GM12878 (cell line): ENCODE measurements at places on chromosomes 12 and 14.

DNA sequence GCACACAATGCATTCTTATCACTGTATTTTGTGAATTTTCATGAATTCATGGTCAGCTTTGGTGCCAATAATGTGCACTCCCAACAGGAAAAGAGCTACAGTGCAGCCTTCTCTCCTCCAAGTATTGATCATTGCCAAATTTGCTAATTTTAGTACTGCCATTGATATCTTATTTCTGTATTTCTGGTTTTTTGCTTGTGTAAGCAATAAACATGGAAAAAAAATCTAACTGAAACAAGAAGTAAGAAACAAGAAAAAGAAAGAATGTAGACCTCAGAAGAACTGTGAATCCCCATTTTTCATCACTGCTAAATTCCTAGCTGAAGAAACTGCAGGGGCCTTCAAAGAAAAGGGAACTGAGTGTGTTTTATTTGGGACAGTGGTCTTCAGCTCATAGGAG, 161.2 kb downstream of the METTL25 start:
- no peaks in the 10 kb centered on the region for H3K4me1 ChIP-seq
- H3K36me3 ChIP-seq = no peaks in the 10 kb centered on the region
- H3K27me3 ChIP-seq = no peaks in the 10 kb centered on the region
- no peak overlapping the region for H3K27ac ChIP-seq

GRCh38 chr14:75044752-75045151, 6.5 kb downstream of the MLH3 start:
- no peak overlapping the region for H3K4me3 ChIP-seq
- no peaks in the 10 kb centered on the region for H3K36me3 ChIP-seq
- no peaks in the 10 kb centered on the region for H3K4me1 ChIP-seq
- no peak overlapping the region for H3K27ac ChIP-seq
- no peaks in the 10 kb centered on the region for H3K27me3 ChIP-seq
- DNase-seq = no peak

DNA sequence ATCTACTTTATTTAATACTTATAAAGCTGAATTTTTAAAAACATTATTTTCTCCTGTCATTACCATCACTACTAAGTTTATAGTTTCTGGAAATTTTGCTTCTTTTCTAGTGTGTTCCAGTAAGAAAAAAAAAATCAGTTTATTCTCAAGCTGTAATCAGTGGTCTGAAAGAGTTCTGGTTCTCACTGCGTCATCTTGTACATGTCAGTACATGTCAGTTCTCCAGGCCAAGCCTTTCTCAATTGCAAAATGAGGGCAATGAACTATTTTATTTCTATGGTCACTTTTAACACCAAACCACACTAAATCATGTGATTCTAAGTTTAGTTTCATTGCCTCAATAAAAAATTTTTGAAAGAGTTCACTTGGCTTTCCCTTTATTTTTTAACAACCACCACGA, 468.9 kb upstream of the LRFN5 start:
- no peaks in the 10 kb centered on the region for H3K4me1 ChIP-seq
- H3K27me3 ChIP-seq = no peaks in the 10 kb centered on the region
- no peak for DNase-seq
- H3K4me3 ChIP-seq = no peak overlapping the region
- H3K36me3 ChIP-seq = no peaks in the 10 kb centered on the region

DNA sequence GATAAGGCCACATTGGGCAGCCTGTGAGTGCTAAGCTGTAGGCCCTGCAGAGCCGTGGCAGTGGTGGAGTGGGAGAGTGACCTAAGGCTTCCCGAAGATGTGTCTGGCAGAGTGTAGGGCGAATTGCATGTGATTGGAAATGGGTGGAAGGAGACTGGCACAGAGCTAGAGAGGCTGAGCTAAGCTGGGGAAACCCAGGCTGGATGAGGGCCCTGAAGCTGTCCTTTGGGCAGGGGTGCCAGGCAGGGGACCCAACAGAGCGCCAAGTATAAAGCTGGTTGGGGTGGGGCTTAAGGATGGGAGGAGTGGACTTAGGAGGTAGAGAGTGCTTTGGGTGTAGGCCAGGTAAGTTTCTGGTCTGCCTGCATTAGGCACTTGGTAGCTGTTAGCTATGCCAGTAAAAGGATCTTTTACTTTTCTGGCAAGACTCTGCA, 47.9 kb downstream of the WDR20 start:
- no peak overlapping the region for H3K4me3 ChIP-seq
- H3K27ac ChIP-seq = no peak overlapping the region
- no peaks in the 10 kb centered on the region for H3K36me3 ChIP-seq
- no peaks in the 10 kb centered on the region for H3K27me3 ChIP-seq
